ENCODE measurements at places on chromosomes 4 and X.

GRCh38 chrX:48492293-48492910 lies 16.4 kb upstream of the PORCN start:
- DNase-seq, result peak; percentile 66

DNA sequence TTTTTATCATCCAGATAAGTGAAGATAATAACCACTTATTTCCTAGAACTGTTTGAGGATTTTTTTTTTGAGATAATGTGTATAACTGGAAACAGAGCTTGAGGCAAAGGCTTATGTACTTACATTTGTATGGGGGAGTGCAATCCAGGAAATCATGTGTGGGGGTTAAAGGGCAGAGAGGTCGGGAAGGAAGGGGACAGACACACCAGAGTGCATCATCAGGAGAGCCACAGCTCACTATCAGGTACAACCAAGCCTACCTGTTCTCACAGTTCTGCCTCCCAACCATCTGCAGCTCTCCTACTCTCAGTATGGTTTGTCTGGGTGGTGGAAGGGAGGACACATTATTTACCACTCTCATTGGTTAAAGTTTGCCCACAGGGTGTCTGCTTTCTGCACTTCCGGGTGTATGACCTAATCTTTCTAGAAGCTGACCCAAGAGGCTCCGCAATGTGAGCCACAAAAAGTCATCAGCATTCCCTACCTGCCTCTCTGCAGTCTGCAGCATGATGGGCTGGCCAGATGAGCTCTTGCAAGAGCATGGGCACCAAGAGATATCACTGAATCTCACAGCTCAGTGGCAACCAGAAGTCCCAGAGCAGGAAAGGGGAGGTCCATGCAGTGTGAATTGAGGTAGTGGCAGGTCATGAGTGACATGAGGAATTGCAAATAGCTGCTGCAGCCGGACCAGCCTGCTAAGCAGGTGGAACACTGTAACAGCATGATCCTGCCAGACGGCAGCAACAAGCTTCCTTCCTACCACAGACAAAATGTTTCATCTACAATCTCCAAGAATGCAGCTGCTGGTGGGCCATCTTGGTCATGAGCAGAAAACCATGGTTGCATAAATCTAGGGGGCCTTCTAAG lies 36.9 kb upstream of the SPRY1 start:
- no peak for DNase-seq

GRCh38 chr4:105878668-105879067 lies 16.6 kb upstream of the NPNT start:
- DNase-seq, result no peak

DNA sequence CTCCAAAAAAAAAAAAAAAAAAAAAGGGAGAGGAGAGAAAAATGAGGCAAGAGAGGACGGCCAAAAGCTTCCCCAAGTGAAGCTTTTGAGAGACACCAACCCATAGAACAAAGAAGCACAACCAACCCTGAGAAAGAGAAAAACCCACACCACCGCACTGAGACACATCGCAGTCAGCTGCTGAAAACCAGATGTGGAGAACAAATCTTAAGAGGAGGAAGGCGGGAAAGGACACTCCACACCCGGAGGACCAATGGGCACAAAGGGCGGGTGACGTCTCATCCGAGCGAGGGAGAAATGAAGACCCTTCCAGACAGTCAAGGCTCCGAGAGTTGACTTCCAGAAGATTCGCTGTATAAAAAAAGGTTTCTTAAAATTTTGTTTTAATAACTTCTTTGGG lies 112.1 kb downstream of the AFAP1 start:
- DNase-seq, result peak; percentile 47

DNA sequence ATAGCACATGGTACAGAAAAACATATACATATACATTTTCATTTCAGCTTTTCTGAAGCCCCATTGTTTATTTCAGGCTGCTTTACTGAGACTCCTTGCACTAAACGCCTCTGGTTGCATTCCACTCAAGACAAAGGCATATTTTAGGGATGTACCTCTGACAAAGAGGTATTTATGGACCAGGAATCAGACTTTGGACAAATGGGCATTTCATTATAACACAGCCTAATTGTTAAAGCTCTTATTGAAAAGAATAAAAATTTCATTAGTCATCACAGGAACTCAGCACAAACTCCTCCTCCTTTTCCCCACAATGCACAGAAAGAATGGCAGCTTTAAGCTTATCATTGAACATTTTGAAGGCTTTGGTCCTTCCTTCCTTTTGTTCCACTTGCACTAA lies 62.9 kb upstream of the UGT8 start:
- DNase-seq, result no peak

DNA sequence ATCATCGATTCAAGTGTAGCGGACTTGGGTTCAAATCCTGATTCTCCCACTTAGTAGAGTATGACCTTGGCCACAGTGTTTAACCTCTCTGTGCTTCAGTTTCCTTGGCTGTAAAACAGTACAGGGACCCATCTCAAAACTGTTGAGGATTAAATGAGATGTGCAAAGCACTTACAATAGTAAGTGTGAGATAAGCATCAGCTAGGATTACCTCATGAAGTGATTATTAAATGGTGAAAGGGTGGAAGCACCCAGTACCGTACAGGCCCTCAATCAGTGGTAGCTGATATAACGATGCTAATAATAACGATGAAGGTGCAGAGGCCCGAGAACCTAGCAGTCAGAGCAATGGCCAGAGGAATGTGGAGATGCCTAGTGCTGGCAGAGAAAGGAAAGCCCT lies 45.1 kb downstream of the PRPS1 start:
- no peak for DNase-seq

DNA sequence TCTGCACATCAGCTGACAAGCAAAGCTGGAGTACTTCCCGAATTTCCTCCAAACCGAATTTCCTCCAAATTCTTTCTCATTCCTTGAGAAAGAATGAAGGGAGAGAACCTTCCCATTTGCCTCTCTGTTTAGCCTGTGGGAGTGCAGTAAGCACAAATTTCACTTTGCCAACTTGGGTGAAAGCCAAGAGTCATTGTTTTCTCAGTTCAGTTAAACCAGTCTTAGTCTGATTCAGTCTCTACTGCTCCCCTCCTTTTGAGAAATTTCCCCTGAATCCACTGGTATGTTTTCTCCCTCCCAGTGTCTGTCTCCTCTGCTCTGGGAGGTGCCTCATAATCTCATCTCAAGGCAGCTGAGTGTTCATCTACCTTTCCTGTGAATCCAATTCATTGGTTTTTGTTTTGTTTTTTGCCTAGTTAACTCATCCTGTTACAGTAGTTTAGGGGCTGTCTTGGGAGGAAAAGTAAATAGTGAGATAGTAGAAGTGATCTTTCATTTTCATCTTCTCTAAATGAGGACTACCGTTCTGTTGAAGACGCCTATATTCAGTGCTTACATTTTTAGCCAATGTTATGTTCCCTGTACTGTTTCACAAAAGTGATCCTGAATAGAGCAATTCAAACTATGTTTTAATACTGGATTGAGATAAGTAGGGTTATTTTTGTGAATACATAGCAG lies 49.0 kb downstream of the SYTL5 start:
- DNase-seq, result peak; percentile 74

- peak; percentile 40 for DNase-seq
Measured at GRCh38 chrX:69152417-69152841, 12.8 kb downstream of the PJA1 start.

DNA sequence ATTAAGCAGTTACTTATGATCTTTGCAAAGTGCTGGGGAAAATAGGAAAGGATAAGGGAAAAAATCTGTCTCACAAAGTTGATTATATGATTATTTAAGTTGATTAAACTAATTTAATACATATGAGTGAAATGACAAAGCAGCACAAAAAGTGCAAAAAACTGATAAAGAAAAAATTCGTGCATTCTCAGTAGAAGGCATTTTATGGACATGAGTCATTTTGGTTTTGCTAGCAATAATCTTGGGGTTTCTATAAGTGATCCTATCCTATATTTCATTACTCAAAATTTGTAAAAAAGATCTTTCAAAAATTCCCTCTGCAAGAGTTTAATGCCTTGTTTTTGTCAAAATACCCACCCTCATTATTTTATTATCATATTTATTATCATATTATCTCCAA lies 224.2 kb upstream of the ANXA10 start:
- DNase-seq, result peak; percentile 58

DNA sequence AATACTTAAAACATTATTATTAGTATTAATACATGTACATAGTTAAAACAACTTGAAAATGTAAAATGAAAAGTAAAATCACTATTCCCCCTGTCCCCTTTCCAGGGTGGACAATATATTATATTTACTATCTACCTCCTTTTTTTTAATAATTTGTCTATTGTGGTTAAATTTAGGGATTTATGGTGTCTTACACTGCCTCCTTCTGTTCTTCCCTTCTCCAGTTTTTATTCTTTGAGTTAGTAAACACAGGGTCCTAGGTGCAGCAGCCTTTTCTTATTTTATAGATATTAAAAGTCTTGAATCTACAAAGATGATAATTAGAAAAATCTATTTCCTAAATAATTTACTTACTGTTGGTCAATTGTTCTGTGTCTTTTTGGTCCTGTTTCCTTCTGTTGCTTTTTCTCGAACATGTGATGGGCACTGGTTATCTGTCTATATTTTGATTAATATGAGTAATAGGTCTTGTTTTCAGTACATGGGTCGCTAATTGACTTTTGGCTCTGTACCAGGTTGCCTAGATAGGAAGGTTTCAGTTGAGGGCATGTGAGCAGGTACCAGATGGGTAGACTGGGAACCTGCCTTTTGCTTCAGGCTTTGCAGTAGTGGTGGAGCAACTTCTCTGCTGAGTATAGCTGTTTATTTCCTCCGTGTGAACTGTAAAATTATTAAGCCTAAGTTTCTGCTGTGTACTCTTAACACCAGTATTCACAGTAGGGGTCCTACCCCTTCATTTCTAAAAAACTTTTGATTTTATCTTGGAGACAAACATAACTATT lies 1.1 kb downstream of the NUDT9 start:
- DNase-seq, result peak; percentile 8

DNA sequence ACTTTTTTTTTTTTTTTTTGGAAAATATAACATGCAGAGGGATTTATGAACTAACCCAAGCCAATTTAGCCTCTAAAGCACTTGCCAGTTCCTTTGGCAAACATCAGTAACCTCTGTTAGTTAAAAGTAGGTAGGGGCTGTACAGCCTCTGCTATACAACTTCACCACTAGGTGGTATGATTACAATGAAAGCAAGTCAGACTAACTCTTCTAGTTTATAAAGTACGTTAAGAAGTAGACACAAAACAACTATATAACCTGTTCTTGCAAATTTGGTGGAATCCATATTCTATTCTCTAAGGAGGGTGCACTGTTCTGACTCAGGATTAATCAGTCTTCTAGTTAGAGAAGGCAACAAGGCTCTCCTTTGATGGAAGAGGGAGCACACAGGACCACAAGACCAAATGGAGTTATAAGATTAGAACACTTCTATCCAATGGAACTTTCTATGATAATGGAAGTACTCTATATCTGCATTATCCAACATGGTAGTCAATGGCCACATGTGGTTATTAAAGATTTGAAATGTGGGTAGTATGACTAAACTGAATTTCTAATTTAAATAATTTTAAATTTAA lies 12.8 kb downstream of the AIMP1 start:
- peak; percentile 55 for DNase-seq

GRCh38 chrX:70262952-70263567 lies 3.1 kb upstream of the P2RY4 start:
- DNase-seq, result peak; percentile 23

- no peak for DNase-seq
Measured at GRCh38 chr4:115370490-115370889, 257.1 kb upstream of the NDST4 start.

GRCh38 chr4:157741642-157742041 lies 431.2 kb downstream of the GASK1B start:
- no peak for DNase-seq

All from fibroblast of skin of scalp (primary cell).